Activated naive CD8-positive, alpha-beta T cell treated with anti-CD3 and anti-CD28 coated beads for 36 hours (primary cell): ENCODE measurements at places on chromosomes 16 and 17.

- no peaks in the 10 kb centered on the region for H3K27me3 ChIP-seq
- H3K36me3 ChIP-seq: no peaks in the 10 kb centered on the region
Observed at GRCh38 chr16:49484451-49484849, 110.8 kb downstream of the C16orf78 start.

- DNase-seq: no peak
- no peaks in the 10 kb centered on the region for H3K27me3 ChIP-seq
- H3K27ac ChIP-seq: peak overlapping the region; percentile 59
- H3K4me3 ChIP-seq: no peak overlapping the region
- H3K4me1 ChIP-seq: peaks cover 55% of the 10 kb centered on the region
Observed at GRCh38 chr16:85908889-85909589, 10.1 kb downstream of the IRF8 start.

- peak overlapping the region; percentile 55 for H3K27ac ChIP-seq
- H3K27me3 ChIP-seq: no peaks in the 10 kb centered on the region
- peak; percentile 40 for DNase-seq
- no peak overlapping the region for H3K4me3 ChIP-seq
- H3K4me1 ChIP-seq: peaks cover 39% of the 10 kb centered on the region
Observed at GRCh38 chr17:50163843-50164696, 1.7 kb upstream of the SGCA start.

DNA sequence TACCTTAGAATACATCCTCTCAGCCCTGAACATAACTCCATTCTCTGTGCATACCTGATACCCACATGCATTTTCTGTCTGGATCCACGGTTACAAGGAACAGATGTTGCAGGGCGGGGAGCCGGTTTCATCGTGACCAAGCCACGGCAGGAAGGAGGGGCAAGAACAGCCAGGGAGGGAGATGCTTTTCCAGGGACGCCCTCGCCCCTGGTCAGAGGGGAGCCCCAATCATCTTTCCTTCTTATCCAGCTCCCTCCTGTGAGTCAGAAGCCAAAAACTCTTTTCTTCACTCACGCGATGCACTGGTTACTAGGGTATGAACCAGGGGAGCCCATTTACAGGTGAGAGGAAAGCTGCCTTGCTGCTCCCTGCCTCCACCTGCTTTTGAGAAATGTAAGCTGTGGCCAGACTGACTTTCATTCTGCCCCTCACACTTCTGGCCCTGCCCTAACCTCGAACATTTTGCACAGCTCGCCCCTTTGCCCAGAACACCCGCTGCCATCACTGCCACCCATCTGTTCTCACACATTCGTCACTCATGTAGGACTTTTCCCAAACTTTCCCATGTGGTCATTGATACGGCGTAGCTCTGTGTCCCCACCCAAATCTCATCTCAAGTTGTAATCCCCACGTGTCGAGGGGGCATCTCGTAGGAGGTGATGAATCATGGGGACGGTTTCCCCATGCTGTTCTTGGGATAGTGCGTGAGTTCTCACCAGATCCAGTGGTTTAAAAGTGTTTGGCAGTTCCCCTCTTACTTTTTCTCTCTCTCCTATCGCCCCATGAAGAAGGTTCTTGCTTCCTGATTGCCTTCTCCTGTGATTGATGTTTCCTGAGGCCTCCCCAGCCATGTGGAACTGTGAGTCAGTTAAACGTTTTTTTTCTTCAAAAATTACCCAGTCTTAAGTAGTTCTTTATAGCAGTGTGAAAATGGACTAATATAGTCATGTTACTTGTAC lies 20.5 kb downstream of the FOXL1 start:
- H3K4me3 ChIP-seq: no peak overlapping the region
- H3K27me3 ChIP-seq: peaks cover 50% of the 10 kb centered on the region
- no peaks in the 10 kb centered on the region for H3K36me3 ChIP-seq
- H3K27ac ChIP-seq: no peak overlapping the region

DNA sequence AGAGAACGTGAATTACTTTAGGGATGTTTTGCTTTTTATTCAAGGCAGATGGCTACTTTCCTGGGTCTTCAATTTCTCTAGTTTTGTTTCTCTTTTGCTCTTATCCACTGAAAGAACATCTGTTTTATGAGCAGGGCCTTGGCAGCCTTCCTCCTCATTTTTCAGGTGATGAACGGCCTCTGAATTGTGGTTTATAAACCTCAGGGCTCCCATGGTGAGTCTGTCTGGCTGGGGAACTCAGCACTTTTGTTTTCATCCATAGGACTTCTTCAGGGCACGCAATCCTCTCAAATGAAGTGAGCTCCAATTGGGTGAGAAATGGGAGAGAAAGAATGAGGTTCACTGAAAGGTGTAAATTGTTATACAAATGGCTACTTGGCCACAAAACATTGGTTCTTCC lies 186.4 kb upstream of the ERCC4 start:
- H3K4me1 ChIP-seq: no peaks in the 10 kb centered on the region
- no peaks in the 10 kb centered on the region for H3K36me3 ChIP-seq
- H3K4me3 ChIP-seq: no peak overlapping the region
- H3K27me3 ChIP-seq: no peaks in the 10 kb centered on the region
- no peak overlapping the region for H3K27ac ChIP-seq

- no peak overlapping the region for H3K4me3 ChIP-seq
- peaks cover 3% of the 10 kb centered on the region for H3K27me3 ChIP-seq
- no peak for DNase-seq
- H3K36me3 ChIP-seq: no peaks in the 10 kb centered on the region
- H3K4me1 ChIP-seq: no peaks in the 10 kb centered on the region
- H3K27ac ChIP-seq: no peak overlapping the region
Observed at GRCh38 chr17:34720760-34721159, 141.4 kb downstream of the TMEM132E start.

- no peak overlapping the region for H3K4me3 ChIP-seq
- no peaks in the 10 kb centered on the region for H3K4me1 ChIP-seq
- H3K27me3 ChIP-seq: no peaks in the 10 kb centered on the region
Observed at GRCh38 chr16:63092736-63093135, 1056.5 kb upstream of the CDH8 start.

GRCh38 chr16:55534756-55535155 lies 25.9 kb downstream of the LPCAT2 start:
- no peaks in the 10 kb centered on the region for H3K36me3 ChIP-seq
- no peak overlapping the region for H3K4me3 ChIP-seq
- peaks cover 3% of the 10 kb centered on the region for H3K27me3 ChIP-seq
- H3K27ac ChIP-seq: no peak overlapping the region
- H3K4me1 ChIP-seq: no peaks in the 10 kb centered on the region
- no peak for DNase-seq

DNA sequence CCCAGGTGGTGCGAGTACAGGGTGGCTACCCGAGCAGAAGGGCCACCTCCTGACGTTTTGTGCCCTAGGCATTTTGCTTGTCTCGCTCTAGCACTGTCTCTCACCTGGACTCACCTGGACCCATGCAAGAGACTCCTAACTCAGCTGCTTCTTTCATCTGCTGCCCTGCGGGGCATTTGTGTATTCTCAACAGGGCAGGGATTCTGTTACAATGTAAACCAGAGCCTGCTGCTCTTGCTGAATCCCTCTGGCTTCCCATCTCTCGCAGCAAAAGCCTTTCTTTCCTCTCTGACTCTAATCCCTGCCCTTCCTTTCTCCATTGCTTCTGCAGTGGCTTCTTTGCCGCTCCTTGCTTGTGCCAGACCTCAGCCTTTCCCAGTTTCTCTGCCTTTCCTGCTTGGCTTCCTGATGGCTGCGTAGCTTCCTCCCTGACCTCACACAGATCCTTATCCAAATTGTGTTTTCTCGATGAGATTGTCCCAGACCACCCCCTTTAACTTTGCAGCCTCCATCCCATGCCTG lies 10.2 kb downstream of the ARSG start:
- H3K4me3 ChIP-seq: no peak overlapping the region
- H3K4me1 ChIP-seq: peaks cover 29% of the 10 kb centered on the region
- H3K27ac ChIP-seq: no peak overlapping the region
- no peaks in the 10 kb centered on the region for H3K27me3 ChIP-seq
- DNase-seq: no peak

DNA sequence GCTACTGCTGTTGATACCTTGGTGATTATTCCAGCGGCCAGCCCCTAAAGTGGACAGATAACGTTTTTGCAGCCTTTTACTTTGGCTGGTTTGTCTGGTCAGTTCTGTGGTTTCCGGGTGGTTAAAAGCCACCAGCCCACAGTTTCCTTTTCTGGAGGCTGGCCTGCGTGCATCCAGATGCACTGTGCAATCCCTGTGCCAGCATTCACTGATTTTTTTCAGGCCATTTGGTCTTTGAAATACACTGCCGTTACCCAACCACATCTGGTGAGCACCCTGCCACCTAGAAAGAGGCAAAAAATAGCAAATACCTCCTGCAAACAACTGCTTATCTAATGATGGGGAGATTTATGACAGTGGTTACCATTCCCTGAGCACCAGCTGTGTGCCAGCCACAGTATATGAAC lies 797 bp downstream of the NUDT7 start:
- H3K27me3 ChIP-seq: no peaks in the 10 kb centered on the region
- peaks cover 13% of the 10 kb centered on the region for H3K36me3 ChIP-seq
- peak overlapping the region; percentile 72 for H3K27ac ChIP-seq
- H3K4me1 ChIP-seq: peaks cover 10% of the 10 kb centered on the region
- DNase-seq: no peak

DNA sequence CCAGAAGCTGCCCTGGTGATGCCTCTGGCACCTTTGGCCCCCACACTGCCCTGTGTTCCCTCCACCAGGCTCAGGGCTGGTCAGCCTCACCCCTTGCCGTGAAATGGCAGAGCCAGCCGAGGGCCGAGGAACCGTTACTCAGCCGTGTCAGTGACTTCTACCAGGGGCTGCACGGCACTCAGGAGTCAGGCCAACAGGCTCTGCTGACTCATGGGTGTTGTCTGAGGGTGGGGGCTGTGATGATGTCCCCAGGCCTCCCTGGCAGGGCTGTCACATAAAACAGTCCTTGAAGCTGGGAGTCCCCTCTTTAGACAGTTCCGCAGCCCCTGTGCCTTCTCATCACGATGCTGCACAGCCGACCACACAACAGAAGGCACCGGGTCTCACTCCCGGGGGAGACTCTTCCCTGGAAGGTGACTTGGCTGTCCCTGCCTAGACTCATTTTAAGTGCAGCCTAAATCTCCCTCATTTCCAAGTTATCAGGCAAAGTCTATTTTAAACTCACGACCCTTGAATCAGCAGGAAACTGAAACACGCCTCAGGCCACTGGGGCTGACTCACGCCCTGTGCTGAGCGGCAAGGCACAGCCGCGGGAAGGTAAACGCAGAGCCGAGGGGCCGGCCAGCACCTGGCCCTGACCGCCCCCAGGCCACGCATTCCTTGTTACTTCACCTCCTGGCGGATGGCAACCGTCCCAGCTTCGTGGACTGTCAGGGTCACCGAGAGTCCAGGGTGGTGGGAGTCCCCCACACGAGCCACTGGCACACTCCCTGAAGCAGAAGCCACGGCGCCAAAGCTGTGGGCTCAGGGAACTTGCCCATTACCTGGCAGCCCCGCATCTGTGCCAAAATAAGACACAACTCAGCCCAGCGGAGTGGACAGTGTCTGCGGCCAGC lies 102.6 kb downstream of the ZNF778 start:
- H3K27ac ChIP-seq: peak overlapping the region; percentile 75
- H3K4me3 ChIP-seq: peak overlapping the region; percentile 37
- no peaks in the 10 kb centered on the region for H3K27me3 ChIP-seq
- H3K36me3 ChIP-seq: peaks cover 37% of the 10 kb centered on the region

- no peaks in the 10 kb centered on the region for H3K27me3 ChIP-seq
- peak overlapping the region; percentile 29 for H3K4me3 ChIP-seq
Observed at GRCh38 chr17:43341715-43342588, 56.8 kb upstream of the ARL4D start.

- no peak overlapping the region for H3K27ac ChIP-seq
- no peak overlapping the region for H3K4me3 ChIP-seq
- DNase-seq: no peak
- H3K36me3 ChIP-seq: peaks cover 14% of the 10 kb centered on the region
- H3K27me3 ChIP-seq: no peaks in the 10 kb centered on the region
Observed at GRCh38 chr17:81254955-81255717, 16.0 kb downstream of the NDUFAF8 start.

GRCh38 chr17:48043176-48043575 lies 5.0 kb upstream of the NFE2L1 start:
- no peak overlapping the region for H3K27ac ChIP-seq
- peaks cover 30% of the 10 kb centered on the region for H3K4me1 ChIP-seq
- H3K27me3 ChIP-seq: peaks cover 18% of the 10 kb centered on the region
- DNase-seq: no peak
- H3K4me3 ChIP-seq: no peak overlapping the region
